Activated naive CD8-positive, alpha-beta T cell treated with anti-CD3 and anti-CD28 coated beads, Interleukin-2, amount 50 U/mL, for 16 hours (primary cell): ENCODE measurements at places on chromosomes 3 and 15.
A peak's percentile ranks its signal among the peaks of the same experiment; 100 is the strongest.

- no peak for DNase-seq
Measured at GRCh38 chr3:23377928-23378672, 175.0 kb downstream of the UBE2E2 start.

DNA sequence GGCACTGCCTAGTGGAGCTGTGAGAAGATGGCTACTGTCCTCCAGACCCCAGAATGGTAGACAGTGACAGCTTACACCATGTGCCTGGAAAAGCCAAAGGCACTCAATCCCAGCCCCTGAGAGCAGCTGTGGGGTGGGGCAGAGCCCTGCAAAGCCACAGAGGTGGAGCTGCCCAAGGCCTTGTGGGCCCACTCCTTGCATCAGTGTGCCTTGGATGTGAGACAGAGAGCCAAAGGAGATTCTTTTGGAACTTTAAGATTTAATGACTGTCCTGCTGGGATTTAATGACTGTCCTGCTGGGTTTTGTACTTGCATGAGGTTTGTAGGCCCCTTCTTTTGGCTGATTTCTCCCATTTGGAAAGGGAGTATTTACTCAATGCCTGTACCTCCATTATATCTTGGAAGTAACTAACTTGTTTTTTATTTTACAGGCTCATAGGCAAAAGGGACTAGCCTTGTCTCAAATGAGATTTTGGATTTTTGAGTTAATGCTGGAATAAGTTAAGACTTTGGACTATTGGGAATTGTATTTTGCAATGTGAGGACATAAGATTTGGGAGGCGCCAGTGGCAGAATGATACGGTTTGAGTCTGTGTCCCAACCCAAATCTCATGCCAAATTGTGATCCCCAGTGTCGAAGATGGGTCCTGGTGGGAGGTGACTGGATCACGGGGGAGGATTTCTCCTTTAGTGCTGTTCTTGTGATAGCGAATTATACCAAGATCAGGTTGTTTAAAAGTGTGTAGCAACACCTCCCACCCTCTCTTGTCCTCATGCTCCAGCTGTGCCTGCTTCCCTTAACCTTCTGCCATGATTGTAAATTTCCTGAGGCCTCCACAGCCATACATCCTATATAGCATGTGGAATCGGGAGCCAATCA lies 80.4 kb downstream of the MYO5A start:
- DNase-seq = no peak

DNA sequence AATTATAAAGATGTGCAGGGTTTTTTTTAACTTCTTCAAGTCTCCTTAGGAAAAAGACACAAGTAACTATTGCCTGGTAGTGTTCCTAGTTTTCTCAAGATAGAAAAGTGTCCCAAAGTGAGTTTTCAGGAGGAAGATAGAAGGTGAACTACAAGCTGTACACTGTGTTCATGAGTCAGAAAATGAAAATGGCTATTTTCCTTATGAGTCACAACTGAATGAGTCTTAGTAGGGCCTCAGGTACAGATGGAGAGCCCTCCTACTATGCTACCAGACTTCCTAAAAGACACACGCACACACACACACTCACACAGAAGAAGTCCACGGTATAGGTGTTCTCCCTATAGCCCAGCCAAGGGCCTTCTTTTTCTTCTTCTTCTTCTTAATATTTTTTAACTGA lies 3.1 kb downstream of the MYO1E start:
- DNase-seq = no peak

DNA sequence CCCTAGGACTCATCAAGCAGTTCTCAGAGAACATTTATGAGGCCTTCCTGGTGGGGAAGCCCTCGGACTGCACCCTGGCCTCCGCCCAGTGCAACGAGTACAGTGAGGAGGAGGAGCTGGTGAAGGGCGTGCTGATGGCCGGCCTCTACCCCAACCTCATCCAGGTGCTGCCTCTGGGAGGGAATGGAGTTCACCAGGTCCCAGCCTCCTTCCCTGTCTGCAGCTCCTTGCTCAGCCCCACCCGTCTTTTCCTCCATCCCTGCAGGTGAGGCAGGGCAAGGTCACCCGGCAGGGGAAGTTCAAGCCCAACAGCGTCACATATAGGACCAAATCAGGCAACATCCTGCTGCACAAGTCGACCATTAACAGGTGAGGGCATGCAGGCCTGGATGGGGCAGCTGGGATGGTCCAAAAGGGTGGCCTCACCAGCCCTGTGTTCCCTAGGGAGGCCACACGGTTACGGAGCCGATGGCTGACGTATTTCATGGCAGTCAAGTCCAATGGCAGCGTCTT lies 46.3 kb downstream of the DHX30 start:
- no peak for DNase-seq

- DNase-seq = no peak
Measured at GRCh38 chr15:49155834-49156627, 632 bp upstream of the COPS2 start.

- DNase-seq = no peak
Measured at GRCh38 chr3:4670352-4670751, 177.2 kb downstream of the ITPR1 start.

DNA sequence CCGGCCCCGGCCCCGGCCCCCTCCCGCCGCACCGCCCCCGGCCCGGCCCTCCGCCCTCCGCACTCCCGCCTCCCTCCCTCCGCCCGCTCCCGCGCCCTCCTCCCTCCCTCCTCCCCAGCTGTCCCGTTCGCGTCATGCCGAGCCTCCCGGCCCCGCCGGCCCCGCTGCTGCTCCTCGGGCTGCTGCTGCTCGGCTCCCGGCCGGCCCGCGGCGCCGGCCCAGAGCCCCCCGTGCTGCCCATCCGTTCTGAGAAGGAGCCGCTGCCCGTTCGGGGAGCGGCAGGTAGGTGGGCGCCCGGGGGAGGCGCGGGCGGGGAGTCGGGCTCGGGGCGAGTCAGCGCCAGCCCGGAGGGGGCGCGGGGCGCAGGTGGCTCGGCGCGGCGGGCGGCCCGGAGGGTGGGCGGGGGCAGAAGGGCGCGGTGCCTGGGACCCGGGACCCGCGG lies 352 bp downstream of the CHRD start:
- no peak for DNase-seq

DNA sequence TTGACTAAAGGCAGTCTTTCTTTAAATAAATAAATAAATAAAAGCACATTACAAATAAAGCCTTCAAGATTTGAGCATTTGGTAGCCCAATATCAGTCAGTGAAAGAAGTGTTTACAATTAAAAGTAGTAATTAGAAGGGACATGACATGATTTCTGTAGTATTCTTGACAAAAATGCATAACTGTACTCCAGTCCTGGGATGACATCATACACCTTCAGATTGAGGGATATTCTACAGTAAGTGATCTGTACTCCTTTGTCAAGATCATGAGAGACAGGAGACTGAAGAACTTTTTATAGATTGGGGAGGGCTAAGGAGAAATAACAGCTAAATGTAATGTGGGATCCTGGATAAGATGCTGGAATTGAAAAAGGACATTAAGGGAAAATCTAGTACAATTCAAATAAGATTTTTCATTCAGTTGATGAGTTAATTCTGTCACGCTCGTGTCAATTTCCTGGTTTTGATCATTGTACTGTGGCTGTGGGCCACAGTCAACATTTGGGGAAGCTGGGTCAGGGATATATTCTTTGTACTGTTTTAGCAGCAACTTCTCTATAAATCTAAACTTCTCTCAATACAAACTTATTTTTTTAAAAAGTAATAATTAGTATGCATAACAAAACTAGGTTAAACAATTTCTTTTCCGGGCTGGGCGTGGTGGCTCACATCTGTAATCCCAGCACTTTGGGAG lies 314.8 kb downstream of the PTPRG start:
- DNase-seq = no peak

GRCh38 chr3:62416144-62416543 lies 42.8 kb upstream of the FEZF2 start:
- DNase-seq = no peak

- DNase-seq = no peak
Measured at GRCh38 chr3:22836131-22836530, 367.0 kb upstream of the UBE2E2 start.

DNA sequence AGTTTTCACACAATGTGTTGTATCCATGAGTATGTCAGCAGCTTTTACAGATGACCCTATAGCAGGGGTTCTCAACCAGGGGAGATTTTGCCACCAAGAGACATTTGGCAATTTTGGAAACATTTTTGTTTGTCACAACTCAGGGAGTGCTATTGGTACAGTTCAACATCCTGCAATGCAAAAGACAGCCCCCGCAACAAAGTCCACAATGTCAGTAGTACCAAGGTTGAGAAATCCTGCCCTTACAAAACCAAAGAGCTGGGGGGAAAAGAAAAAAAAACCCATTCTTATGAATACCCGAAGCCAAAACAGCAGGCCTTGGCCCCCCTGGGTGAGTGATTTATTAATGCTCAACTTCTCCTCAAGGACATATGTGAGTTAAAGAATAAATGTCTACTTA lies 99.1 kb downstream of the LARS2 start:
- no peak for DNase-seq

DNA sequence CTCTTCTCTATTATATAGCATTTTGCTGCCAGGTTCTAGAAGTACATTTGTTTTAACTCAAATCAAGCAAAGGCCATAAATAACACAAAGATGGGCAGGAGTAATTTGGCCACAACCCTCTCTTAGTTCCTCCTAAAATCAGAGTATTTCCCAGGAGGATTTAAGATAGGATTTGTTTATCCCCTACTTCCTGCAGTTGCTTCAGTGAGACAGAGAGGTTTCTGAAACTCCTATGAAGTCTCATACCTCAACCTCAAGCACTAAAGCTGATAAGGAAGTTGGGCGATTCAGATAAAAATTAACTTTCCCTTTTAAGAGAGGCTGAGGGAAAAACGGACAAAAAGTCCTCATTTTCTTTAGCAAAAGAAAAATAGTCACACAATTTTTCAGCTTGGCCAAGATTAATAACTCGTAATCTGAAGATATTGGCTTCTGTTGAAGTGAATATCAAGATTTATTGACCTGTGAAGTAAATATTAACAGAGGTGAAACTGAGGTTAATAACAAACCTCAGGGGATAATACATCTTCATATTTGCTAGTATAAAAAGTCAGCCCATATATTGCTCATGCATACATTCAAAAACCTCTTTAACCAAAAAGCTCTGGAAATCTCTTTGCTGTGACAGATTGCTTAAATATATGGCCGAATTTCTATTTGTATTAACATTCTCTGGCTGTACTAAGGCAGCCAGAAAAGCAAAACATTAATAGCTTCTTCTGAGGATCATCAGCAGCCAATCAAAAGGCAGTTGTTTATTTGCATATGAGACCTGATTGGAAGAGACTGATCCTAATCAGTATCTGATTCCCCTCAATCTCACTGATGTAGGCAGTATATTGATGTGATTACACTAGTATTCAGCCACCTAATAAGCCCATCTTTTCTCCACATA lies 90.6 kb upstream of the GADL1 start:
- DNase-seq = no peak

DNA sequence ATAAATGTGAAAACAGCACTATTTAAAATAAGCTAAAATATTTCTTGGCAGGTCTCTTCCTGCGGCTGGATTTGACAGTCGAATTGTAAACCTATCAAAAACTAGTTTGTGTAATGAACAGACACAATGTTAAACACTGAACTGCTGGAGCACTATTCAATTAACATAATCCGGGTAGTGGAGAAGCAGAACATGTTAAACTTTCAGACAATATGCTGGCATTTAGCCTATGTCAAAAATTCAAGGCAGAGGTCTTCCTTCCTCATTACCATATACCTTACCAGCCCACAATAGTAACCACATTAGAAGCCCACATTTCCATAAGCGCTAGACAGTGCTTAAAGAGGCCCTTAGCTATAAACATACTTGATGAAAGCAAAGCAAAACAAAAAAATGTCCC lies 1042.9 kb downstream of the ROBO1 start:
- no peak for DNase-seq

DNA sequence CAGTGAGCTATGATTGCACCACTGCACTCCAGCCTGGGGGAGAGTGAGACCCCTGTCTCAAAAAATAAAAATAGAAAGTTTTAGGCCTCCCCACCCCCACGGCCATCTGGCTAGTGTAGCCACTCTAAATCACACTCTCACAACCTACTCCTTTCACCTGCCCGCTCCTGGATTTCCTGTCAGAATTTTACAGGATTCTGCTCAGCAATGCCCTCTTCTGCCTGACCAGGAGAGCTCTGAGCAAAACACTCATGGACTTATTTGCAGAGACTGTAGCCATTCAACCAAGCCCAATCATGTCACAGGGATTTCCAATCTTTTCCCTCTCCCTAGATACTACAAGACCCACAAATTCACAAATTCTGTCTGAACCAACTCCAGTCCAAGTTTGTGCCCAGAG lies 242.6 kb upstream of the TPRG1 start:
- no peak for DNase-seq

DNA sequence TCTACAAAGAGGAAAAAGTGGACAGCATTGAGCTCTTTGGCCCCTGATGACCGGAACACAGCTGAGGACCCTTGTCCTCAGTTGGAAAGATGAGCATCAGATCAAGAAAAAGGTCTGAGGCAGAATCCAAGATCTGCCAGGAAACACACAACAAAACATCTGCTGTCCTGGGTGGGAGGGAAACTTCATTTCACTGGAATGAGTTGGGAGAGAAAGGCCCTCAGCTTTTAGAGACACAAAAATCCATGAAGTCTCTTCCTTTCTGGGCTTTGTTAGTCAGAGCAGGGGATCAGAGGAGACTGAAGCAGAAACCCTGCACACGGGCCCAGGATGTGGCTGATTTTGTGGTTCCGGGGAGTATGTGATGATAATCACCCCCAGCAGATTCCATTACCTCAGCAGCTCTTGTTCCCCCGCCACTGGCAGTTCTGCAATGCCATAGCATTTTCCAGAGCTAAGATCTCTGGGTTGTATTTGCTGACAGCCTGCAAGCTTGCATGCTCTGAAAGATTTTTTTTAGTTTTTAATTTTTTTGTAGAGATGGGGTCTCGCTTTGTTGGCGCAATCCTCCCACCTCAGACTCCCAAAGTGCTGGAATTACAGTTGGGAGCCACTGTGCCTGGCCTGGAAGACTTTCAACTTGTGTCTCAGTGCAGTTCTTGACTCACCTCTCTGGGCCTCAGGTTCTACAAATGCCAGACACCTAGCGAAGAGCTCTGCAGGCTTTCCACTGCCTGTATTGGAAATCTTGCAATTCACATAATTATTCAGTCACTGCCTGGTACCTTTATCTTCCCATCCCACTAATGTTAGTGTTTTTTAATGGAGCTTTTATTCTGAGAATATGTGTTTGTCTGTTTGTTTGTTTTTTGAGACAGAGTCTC lies 5.8 kb upstream of the TATDN2 start:
- peak; percentile 60 for DNase-seq
